ENCODE measurements at places on chromosomes 16 and 17. TPM values are rescaled to one million over a fixed set of nuclear protein-coding genes. Genes with fewer than 3 reads are reported as not detected.

- H3K36me3 ChIP-seq = no peaks in the 10 kb centered on the region
- peak overlapping the region; percentile 83 for H3K4me3 ChIP-seq
- no peak overlapping the region for H3K27ac ChIP-seq
- H3K4me1 ChIP-seq = peaks cover 8% of the 10 kb centered on the region
- peaks cover 43% of the 10 kb centered on the region for H3K27me3 ChIP-seq
Measured at GRCh38 chr16:426115-426905, 861 bp downstream of the RAB11FIP3 start.

Gene NRN1L
- 13.8 TPM for total RNA-seq

GRCh38 chr17:58513965-58514769 is at the start of gene MTMR4:
Gene MTMR4, minus strand, starts transcription at chr17:58514638. Its CDS starts 231 bp downstream, at chr17:58514407.
- DNase-seq = peak; percentile 94
- H3K4me1 ChIP-seq = peaks cover 24% of the 10 kb centered on the region
- peaks cover 30% of the 10 kb centered on the region for H3K36me3 ChIP-seq

Gene KRTAP2-2
- not detected for total RNA-seq

GRCh38 chr16:23821875-23822688 is 13.7 kb upstream of the PRKCB start:
- H3K27ac ChIP-seq = no peak overlapping the region
- no peak for DNase-seq
- H3K27me3 ChIP-seq = no peaks in the 10 kb centered on the region

Gene PPP1R9B
- total RNA-seq = 10.1 TPM

DNA sequence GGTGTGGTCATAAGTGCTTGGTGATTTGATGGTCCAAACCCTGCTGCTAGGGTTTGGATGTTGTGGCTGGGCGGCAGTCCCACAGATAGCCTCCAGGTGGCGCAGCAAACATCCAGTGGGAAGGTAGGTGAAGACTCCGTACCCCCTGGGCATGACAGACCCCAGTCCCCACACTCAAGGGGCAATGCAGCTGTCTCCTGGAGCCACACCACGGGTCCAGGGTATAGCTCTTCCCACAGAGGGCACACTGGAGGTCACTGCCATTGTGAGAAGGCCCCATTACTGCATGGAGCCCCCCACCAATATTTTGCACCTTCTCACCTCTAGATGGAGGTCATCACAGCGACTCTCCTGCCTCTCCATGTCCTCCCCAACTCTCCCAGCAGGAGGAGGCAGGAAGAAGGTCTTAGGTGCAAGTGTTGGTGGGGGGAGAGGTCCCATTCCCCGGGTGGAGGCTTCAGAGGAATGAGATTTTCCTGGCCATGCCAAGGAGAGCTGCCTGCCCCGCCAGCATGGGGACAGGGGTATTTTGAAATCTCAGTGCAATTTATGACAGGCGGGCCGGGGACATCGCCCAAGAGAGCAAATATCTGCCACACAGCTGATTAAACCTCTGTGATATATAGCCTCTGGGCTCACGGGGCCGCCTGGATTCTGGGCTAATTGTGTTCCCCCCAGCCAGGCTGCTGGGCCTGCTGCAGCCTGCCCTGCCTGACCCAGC is 17.1 kb upstream of the C17orf113 start:
- no peak overlapping the region for H3K27ac ChIP-seq
- no peak overlapping the region for H3K4me3 ChIP-seq
- H3K4me1 ChIP-seq = peaks cover 9% of the 10 kb centered on the region
- DNase-seq = peak; percentile 87
- H3K36me3 ChIP-seq = no peaks in the 10 kb centered on the region
- no peaks in the 10 kb centered on the region for H3K27me3 ChIP-seq

DNA sequence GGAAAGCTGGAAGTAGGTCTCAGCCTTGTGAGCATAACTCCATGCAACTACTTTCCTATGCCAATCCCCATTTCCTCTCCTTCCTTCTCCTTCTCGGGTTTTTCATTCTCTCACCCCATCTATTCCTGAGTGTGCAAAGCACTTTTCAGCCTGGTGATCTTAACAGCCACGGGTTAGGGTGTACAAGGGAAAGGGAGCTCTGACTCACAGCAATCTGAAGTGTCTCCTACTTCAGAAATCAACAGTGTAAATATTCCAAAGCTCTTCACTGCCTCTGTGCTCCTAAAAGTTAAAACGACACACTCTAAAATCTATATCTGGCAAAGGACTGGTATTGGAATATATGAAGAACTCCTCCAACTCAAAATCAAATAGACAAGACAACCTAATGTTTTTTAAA is 268.0 kb upstream of the IRX3 start:
- H3K36me3 ChIP-seq = peaks cover 3% of the 10 kb centered on the region
- DNase-seq = no peak
- H3K27ac ChIP-seq = no peak overlapping the region
- H3K4me3 ChIP-seq = no peak overlapping the region
- no peaks in the 10 kb centered on the region for H3K27me3 ChIP-seq

DNA sequence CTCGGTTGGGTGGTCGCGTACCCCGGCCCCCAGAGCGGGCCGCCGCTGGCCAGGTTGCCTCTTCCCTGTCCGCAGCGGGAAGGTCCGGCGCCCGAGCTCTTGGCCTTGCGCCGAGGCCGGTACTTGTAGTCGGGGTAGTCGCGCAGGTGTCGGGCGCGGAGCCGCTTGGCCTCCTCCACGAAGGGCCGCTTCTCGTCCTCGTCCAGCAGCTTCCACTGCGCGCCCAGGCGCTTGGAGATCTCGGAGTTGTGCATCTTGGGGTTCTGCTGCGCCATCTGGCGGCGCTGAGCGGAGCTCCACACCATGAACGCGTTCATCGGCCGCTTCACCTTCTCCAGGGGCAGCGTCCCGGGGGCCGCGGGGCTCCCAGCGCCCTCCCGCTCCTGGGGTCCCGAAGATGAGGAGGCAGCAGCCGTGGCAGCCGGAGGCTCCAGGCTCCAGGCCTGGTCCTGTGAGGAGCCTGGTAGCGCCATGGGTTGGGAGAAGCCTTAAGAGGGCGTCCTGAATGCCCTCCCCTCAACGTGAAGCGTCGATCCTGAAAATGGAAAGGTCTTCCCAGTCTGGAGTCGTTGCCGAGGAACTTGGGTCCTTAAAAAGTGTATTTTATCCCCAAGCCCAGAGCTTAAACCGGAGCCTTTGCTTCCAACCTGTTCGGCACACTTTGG is 558 bp downstream of the SOX15 start:
- peak; percentile 94 for DNase-seq
- peak overlapping the region; percentile 90 for H3K27ac ChIP-seq
- H3K36me3 ChIP-seq = peaks cover 23% of the 10 kb centered on the region
- H3K27me3 ChIP-seq = no peaks in the 10 kb centered on the region
- peaks cover 21% of the 10 kb centered on the region for H3K4me1 ChIP-seq

Gene LRRC59
- total RNA-seq = 109 TPM

DNA sequence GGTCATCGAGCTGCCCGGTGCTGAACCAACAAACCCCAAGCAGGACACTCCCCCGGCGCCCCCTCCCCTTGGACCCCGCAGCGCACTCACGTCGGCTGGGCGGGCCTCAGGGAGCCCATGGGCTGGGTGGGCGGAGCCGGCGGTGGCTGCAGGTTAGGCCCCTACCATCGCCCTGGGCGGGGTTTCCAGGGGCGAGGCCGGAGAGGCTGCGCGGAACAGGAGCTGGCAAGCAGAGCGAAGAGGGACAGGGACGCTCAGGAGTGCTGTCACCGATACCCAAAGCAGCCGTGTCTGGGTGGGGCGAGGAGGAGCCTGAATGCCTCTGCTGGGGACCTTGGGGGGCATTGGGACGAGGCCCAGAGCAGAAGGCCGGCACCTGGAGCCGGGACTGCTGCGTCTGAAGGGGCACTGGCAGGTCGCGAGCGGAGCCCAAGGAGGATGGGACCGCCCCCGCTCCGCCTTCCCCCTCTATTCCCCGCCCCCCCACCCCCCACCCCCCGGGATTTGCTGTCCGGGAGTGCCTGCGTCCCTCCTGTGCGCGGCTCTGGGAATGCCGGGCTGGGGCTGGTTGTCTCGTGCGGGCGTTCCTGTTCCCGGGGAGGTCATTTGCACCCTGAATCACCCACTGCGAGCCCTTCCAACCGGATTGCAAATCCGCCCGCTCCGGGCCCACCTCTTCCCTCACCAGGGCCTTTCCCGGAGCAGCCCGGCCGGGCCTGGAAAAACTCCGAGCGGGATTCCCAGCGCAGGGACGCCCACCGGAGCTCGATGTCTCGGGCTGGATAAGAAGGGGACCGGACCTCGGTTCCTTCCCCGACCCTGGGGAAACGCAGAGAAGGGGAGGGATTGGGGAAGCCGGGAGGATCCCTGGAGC is 902 bp downstream of the ARHGAP27 start:
- peaks cover 47% of the 10 kb centered on the region for H3K27me3 ChIP-seq
- DNase-seq = peak; percentile 97
- H3K4me3 ChIP-seq = peak overlapping the region; percentile 84
- H3K27ac ChIP-seq = no peak overlapping the region
